NCI-H526 (cell line): ENCODE measurements at places on chromosomes 16 and 17.

DNA sequence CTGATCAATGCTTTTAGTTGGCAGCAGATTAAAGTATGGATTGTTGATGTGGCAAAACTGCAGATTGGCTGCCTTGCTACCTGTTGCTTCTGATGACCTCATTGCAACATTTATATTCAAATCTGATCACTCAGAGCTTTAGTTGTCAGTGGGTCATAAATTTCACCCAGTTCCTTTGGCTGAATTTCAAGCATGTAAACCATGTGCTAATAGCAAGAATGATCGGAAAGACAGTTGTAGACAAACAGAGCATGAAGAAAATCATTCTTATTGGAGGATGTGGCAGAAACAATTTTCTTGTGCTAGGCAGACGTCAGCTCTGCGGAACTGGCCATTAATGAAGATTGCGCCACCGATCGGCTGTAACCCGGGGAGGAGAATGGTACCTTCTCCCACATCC is 346.6 kb upstream of the EEF2KMT start:
- no peak for DNase-seq

DNA sequence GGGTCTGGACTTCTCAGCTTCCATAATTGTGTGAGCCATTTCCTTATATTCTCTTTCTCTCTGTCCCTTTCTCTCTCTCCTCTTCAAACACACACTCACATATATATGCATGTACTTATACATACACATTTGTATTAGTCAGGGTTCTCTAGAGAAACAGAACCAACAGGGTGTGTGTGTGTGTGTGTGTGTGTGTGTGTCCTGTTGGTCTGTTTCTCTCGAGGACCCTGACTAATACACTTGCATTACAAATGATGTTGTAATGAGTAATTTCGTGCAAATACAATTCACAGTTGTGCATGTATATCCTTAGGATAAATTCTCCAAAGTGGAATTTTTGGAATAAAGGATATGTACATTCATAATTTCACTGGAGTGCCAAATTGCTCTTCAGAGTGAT is 115.3 kb downstream of the NPIPB5 start:
- no peak for DNase-seq

DNA sequence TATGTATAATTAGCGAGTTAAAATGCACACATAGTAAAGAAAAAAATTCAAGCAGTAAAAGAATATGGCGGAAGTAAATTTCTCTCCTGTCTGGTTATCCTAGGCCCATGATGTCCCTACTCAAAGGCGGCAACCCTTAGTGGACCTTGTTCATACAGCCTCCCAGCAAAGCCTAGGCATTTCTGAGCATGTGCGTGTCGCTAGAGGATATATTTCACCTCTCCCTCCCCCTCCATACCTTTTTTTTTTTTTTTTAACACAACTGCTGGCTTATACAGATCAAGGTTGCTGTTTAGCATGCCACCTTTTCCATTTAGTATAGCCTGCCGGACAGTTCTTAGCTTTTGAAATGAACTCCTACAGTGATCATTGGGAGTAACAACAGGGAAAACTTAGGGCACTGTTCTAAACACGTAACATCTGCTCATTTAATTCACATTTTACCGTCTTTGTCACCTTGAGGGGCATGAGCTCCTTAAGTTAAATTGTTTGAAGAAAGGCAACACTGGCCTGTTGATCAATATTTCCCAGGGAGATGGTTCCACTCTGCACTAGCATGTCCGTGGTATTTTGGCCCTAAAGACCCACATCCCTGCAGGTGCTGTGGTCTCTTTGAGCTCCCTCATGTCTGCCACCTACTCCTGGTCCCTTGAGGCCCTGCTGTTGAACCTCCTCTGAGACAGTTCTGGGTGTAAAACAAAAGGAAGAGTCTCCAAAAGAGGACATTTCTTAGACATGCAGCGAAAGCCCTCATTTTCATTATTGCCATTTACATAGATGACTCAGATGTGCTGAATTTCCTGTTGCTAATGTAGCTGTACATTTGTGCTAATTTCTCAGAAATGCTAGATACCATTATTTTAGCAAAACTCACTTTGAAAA is 4.1 kb upstream of the TNFRSF13B start:
- DNase-seq: no peak

DNA sequence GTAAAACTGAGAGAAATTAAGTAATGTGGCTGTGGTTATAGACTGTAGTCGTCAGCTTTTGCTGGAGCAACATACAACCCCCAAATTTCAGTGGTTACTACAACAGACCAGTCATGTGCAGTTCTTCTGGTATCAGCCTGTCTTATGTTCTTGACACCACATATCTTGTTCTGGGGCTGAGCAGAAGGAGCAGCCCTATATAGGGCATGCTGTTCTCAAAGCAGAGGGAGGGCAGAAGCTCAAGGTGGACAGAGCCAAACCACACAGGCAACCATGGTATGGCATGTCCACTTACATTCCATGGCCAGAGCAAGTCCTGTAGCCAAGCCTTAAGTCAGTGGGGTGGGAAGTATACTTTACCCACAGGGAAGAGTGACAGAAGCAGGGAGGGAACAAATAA is 7.7 kb downstream of the PRKAR1A start:
- DNase-seq: no peak

DNA sequence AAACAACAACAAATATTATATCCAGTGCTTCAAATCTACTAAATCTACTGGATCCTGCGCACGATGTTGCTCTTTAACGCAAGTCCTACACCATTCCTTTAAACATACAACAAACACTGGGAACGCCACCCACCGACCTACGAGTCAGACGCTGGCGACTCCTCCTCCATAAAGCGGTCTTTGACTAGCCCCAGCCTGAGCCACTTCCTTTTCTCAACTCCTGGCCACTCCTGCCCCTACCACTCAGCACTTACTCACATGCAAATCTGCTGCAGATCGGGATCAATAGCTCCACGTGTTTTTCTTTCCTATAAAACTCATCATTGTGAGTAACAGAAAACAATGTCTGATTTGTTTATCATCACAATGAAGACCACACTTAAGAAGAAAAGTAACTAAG is 32.8 kb upstream of the MNT start:
- no peak for DNase-seq

DNA sequence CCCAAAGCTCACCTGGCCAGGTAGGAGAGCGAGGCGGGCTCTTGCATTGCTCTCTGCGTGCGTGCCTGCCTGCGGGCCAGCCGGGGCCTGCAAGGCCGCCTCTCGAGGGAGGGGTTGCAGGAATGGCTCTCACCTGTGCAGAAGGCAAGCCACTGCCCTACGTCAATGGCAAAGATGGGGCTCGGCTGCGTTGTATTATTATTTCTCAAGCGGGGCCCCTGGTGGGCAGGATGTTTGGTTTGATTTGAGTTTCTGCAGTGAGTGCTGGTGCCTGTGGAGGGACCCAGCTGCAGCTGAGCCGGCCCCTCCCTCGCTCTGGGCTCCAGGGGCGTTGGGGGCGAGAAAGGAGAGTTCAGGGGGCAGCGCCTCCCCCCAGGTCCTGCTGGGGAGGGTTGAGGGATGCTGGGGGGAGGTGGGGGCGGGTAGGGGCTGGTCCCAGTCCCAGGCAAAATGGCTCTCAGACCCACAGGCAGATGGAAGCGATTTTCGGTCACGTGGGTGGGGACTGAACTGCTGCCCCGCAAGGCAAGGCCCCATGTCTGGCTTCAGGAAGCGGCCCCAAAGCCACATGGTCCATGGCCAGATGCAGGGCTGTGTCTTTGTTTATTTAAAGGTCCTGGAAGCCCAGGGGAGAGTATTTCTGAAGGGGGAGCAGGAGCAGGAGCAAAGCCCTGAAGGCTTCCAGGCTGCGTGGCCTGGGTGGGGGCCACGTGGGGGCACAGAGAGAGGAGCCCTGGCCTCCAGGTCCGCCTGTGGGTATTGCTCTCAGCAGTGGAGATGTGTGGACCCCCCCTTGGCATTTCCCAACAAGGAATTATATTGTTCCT is 338.8 kb downstream of the SEC14L1 start:
- DNase-seq: no peak

- DNase-seq: peak; percentile 74
Observed at GRCh38 chr17:50917418-50917743, 51.2 kb upstream of the TOB1 start.

- DNase-seq: no peak
Observed at GRCh38 chr17:2459917-2460271, 51.8 kb downstream of the METTL16 start.

DNA sequence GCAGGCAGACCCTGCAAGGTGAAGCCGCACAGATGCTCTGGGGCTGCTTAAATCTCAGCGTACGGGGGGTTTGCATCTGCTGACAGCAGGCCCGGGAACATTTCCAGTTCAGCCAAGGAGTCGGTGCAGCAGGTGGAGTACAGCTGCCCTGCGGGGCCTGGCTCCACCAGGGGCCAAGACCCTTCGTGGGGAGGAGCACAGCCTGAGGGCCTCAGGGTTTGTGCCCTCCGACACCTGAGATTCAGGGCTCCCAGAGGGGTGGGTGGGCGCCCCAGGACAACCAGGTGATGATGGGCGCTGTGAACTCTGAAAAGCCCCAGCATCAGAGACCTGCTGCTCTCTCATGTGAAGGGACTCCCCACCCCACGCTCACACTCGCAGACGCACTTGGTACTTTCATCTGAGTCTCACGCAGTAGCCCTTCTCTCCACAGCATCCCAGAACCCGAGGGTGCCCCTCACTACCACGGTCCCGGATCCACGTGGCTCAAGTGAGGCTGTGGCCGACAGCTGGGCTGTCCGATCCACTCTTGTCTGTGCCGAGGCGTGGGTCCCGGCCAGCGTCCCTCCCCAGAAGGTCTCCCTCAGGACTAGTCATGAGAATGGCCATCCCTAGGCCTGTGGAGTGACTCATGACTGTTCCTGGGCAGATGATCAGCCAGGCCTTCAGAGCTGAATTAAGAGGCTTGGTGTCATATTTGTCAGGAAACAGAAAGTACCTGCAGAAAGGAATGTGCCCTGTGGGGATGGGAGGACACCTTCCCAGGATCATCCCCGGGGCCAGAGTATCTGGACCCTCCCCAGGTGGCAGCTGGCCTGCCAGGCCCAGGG is 29.6 kb downstream of the ACSF3 start:
- no peak for DNase-seq

GRCh38 chr16:893360-893759 is 77.4 kb downstream of the LMF1 start:
- peak; percentile 14 for DNase-seq

DNA sequence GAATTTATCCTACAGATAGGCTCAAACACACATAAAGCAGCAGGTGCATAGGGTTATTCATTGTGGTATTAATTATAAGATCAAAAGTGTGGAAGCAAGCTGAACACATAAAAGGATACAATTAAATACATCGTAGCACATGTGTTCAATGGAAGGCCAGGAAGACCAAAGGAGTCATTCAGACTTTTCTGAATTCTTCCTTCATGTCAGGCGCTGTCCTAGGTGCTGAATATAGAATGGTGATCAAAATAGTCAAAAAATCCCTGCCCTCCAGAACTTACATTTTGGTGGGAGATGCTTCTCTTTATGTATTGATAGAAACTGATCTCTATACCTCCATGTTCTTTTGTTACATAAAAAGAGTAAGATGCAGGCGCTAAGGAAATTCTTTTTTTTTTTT is 439.0 kb upstream of the ASIC2 start:
- no peak for DNase-seq

- DNase-seq: no peak
Observed at GRCh38 chr16:87960852-87961251, 9.6 kb downstream of the BANP start.

DNA sequence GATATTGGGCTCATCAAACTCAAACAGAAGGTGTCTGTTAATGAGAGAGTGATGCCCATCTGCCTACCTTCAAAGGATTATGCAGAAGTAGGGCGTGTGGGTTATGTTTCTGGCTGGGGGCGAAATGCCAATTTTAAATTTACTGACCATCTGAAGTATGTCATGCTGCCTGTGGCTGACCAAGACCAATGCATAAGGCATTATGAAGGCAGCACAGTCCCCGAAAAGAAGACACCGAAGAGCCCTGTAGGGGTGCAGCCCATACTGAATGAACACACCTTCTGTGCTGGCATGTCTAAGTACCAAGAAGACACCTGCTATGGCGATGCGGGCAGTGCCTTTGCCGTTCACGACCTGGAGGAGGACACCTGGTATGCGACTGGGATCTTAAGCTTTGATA is 2.6 kb upstream of the HPR start:
- DNase-seq: no peak

DNA sequence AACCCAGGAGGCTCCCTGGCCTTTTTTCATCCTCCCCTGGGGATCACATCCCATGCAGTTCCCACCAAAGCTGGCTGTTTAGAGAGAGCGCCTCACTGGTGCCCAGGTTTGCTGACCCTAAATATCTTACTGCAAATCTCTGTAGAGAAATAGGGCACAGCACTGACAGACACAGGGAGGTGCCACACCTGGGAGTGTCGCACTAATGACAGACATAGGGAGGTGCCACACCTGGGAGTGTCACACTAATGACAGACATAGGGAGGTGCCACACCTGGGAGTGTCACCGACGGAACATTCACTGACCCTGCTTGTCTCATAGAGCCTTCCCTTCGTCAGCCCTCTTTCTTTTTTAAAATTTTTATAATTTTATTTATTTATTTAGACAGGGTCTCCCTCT is 25.6 kb downstream of the UNK start:
- DNase-seq: no peak

GRCh38 chr16:26961459-26961858 is 105.3 kb upstream of the C16orf82 start:
- DNase-seq: no peak

GRCh38 chr17:13031718-13032350 is 14.0 kb upstream of the ELAC2 start:
- no peak for DNase-seq

DNA sequence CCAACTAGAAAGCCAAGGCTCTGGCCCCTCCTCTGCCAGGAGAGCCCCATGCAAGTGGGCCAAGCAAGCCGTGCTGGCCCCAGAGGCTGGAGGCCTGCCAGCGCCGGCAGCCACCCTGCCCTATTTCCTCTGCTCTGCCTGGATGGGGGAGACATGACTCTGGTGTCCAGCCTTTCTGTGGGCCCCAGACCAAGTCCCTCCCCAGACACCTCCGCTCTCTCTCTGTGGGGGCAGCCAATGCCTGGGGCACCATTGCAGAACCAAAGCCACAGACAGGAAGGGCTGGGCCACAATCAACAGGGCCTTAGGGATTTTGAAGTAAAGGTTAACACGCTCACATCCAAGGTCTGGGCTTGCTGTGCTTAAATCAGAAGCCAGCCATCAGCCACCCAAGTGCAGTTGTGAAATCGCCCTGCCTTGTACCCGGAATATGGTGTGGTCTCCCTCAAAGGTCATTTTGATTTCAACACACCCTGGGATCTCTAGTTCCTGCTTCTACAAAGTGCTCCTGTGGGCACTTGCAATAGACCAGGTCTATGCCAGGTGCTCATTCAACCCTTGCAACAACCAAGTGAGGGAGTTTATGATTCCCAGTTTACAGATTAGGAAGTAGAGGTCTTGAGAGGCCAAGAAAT is 63.5 kb upstream of the TEX2 start:
- no peak for DNase-seq

GRCh38 chr16:1164975-1165374 is 12.1 kb downstream of the CACNA1H start:
- DNase-seq: no peak
